ENCODE measurements at places on chromosomes 11 and 22.

- no peak for DNase-seq
Observed at GRCh38 chr11:116837231-116838091, at the start of gene APOA1. Gene APOA1, minus strand, starts transcription at chr11:116837622. Its CDS starts 235 bp downstream, at chr11:116837387.

DNA sequence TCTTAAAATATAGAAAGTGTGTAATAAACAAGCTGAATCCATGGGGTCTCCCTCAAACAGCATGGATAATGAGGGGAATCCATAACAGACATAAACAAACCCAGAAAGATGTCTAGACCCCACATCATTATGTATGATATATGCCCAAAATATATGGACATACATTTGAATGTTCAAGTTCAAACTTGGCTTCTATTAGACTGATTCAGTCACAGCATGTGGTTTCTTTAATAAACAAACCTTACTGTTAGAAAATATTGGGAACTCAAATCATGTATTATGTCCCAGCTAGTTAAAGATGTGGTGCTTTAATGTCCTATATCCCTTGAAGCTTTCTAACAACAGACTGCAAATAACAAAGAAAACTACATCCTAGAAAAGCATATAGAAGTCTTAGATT lies 228.6 kb downstream of the SOX6 start:
- DNase-seq: no peak

GRCh38 chr11:2582351-2582945 lies 117.3 kb downstream of the KCNQ1OT1 start:
- peak; percentile 10 for DNase-seq

DNA sequence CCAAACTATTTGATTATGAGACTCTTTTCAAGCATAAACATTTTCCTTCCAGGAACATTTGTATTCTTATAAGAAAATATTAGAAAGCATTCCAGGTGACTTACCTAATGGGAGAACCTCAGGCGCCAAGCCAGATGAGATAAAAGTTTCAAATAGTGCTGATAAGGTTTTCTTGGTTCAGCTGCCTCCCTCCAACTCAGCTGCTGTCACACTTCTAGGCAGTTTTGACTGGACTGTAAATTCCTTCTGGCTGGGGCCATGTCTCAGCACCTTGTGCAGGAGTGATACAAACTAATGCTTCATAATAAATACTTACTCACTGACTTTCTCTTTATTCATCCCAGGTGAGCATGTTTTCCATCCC lies 131.1 kb downstream of the MED15 start:
- no peak for DNase-seq

- DNase-seq: peak; percentile 36
Observed at GRCh38 chr22:23845265-23846080, 6.7 kb upstream of the DERL3 start.

GRCh38 chr11:771617-772204 lies 5.6 kb downstream of the GATD1 start:
- DNase-seq: no peak

- no peak for DNase-seq
Observed at GRCh38 chr11:14073849-14074476, 111.4 kb downstream of the SPON1 start.

- DNase-seq: no peak
Observed at GRCh38 chr11:126538071-126538470, 182.6 kb downstream of the ST3GAL4 start.

- no peak for DNase-seq
Observed at GRCh38 chr11:91243051-91243450, 981.6 kb upstream of the FAT3 start.

DNA sequence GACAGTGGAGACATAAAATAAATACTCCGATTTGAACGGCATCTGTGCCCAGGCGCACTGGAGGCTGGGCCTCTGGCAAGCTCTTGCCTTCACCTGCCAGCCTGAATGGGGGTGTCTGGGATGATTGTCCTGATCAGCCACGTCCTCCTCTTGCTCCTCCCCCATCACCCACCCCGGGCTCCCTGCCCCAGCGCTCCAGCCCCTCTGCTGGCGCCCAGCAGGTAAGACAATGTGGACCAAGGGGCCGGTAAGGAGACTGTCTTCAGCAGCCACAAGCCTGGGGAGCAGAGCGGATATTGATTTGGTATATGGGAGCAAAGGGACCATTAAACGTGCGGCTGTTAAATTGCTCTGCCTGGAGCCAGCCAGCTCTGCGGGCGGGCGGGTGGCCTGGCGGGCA lies 24.9 kb downstream of the WNT11 start:
- DNase-seq: no peak

DNA sequence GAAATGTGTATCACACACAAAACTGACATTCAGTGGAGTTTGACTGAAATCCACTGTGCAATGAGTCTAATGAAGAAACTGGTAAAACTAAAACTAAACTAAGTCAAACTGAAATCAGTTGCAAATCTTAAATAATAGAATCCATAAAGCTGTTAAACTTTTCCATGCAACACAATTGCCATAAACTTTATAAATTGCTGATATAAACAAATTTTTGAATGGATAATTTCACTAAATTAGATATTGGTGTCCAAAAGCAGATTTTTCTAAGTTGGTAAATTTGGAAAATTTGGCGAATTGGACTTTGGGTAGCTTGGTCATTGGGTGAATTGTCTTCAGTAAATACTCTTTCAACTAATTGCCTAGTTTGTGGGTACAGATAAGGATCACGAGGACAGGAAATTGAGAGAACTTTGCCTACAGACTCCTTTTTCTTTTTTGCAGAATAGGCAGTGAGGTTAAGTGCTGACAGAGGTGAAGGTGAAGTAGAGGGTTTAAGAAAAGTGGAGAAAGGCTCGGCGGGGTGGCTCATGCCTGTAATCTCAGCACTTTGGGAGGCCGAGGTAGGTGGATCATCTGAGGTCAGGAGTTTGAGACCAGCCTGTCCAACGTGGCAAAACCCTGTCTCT lies 12.8 kb downstream of the MRPL17 start:
- no peak for DNase-seq

GRCh38 chr11:60314635-60315321 lies 12.3 kb upstream of the MS4A6E start:
- no peak for DNase-seq

DNA sequence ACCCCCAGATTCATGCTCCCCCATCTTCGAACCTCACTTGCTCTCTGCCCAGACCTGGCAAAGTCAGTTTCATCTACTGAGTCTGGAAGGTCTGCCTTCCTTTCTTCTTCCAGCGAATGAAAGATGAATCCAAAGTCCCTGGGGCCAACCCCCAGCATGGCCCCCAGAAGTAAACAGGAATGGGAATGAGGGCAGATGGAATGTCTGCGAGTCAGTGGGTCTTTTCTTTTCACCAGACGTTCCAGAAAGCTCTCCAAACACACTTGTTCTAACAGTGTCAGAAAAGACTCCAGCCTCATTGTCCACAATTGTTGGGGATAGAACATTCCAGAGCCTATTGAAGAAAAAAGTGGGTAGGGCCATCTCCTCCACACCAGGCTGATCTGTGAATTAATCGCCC lies 28.6 kb downstream of the RIBC2 start:
- DNase-seq: no peak

- DNase-seq: peak; percentile 64
Observed at GRCh38 chr11:82864268-82864667, 36.0 kb downstream of the PRCP start.

GRCh38 chr11:18722293-18722637 lies 3.7 kb downstream of the IGSF22 start:
- DNase-seq: no peak

GRCh38 chr22:37739611-37740049 lies 42.8 kb downstream of the TRIOBP start:
- DNase-seq: no peak

- peak; percentile 60 for DNase-seq
Observed at GRCh38 chr11:10291801-10292638, 2.0 kb downstream of the SBF2 start.

DNA sequence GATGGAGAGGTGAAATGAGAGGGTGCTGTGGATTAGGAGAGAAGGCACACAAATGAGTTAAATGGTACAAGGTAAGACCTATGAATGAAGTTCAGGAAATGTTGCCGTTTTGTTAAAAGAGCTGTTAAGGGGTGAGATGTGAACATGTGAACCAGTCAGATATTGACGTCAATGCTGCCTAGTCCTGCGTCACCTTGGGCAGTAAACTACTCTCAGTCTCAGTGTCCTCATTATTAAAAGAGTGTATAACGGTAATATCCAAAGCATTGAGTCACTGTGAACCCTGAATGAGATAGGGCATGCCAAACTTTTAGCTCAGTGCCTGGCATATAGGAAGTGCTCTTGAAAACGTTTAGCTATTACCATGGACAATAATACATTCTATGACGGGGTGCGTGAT lies 32.4 kb upstream of the SORL1-AS1 start:
- DNase-seq: no peak

- DNase-seq: no peak
Observed at GRCh38 chr11:111589886-111590499, 12.3 kb upstream of the SIK2 start.

- no peak for DNase-seq
Observed at GRCh38 chr11:23058656-23059055, 198.4 kb upstream of the CCDC179 start.

DNA sequence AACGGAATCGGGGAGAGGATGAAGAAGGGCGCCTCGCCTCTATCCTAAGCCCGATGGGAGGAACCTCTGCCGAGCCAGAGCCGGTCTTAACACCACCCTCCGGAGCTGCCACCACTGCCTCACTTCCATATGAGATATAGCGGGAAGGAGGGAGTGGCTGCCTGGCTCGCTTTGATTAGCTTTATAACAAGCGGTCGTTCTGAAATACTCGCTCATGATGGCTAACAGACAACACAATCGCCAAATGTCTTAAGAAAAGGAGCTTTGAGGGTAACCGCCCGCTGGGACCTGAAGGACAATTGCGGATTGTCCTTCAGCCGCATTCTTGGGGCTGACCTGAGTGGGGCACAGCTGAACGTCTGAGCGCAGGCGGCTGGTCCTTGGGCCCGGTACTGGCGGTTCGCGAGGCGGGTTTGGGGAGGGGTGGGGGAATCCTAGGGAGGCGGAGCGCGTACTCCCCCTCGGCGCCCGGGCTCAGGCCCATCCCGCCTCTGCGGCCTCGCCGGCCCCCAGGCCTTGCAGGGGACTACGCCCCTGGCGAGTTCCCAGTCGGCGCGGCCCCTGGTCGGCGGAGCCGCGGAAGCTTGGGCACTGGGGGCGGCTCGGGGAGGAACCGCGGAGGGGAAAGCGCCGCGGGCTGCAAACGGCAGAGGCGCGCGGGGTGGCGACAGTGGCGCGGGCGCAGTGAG lies at the start of gene PLAAT5:
PLAAT5 (minus strand) TSS at position 617 of the 689 bp plus-strand sequence; CDS start at position 484, 133 bp downstream.
- no peak for DNase-seq

DNA sequence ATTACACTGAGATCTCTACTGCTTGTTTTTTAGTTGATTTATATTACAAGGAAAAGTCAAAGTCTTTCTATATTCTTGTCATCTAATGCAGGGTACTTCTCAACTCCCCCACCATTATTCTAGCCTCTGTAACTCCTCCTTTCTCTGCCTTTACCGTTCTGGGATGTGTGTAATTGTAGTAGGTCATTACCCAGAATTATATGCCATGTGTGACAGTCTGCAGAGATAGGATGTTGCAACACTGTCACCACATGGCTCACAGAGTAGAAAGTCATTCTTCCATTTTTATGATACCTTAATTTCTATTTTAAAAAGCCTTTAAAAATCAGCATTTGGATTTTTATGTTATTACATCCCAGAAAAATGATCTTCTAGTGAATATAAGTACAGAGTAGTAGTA lies 32.7 kb downstream of the ZNF143 start:
- no peak for DNase-seq

DNA sequence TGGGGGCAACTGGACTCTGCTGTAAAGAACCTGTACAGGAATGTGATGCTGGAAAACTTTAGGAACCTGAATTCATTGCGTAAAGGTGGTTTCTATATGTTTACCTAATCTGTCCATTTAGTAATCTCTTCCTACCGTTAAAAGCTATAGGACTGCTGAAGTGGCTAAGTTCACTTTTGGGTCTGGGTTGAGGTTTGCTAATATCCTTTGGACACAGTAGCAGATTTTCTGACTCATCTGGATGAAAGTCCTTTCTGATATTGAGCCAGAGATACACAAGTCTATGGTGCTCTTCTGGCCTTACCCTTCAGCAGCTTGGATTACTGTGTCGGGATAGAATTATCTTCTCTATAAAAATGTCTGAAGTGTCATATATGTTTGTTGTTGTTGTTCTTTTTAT lies 16.9 kb downstream of the ZNF215 start:
- no peak for DNase-seq

- peak; percentile 70 for DNase-seq
Observed at GRCh38 chr11:108538022-108538424, 39.8 kb upstream of the POGLUT3 start.

DNA sequence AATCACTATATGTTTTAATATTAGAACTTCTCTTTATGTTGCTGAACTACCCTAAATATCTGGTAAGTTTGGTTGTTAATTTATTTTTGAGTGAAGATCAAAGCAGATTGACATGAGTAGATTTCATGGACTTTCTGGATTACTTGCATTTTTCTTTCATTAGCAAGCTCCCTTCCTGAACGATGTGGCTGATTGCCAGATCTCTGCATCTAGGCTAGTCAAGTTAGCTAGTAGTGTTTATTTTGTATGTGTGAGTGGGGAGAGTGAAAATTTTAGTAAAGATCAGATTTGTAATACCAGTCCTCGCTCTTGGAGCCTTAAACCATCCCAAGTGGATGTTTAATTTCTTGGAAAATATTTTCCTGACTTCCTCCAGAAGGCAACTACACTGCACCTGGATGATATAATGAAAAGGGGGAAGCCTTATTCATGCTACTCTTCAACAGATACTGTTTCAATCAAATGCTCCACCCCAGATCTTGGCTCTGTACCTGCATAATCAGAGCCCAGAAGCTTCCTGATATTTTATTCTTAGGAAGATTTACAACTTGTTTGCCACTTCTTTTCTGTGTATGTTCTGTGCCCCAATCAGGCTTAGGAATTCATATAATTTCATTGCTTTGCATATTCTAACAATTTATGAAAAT lies 143.2 kb upstream of the GRIA4 start:
- no peak for DNase-seq

GRCh38 chr22:47421846-47422245 lies 659.4 kb downstream of the TBC1D22A start:
- DNase-seq: no peak

GRCh38 chr11:128231845-128232410 lies 355.4 kb downstream of the ETS1 start:
- DNase-seq: no peak

DNA sequence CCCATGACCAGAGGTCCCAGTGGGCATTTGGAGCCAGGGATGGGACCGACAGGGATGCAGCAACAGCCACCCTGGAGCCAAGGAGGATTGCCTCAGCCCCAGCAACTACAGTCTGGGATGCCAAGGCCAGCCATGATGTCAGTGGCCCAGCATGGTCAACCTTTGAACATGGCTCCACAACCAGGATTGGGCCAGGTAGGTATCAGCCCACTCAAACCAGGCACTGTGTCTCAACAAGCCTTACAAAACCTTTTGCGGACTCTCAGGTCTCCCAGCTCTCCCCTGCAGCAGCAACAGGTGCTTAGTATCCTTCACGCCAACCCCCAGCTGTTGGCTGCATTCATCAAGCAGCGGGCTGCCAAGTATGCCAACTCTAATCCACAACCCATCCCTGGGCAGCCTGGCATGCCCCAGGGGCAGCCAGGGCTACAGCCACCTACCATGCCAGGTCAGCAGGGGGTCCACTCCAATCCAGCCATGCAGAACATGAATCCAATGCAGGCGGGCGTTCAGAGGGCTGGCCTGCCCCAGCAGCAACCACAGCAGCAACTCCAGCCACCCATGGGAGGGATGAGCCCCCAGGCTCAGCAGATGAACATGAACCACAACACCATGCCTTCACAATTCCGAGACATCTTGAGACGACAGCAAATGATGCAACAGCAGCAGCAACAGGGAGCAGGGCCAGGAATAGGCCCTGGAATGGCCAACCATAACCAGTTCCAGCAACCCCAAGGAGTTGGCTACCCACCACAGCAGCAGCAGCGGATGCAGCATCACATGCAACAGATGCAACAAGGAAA lies 27.3 kb upstream of the L3MBTL2 start:
- DNase-seq: no peak

All from mucosa of descending colon (tissue), 3 donors.